GM04504 (cell line): ENCODE measurements at places on chromosomes 11 and 22.

DNA sequence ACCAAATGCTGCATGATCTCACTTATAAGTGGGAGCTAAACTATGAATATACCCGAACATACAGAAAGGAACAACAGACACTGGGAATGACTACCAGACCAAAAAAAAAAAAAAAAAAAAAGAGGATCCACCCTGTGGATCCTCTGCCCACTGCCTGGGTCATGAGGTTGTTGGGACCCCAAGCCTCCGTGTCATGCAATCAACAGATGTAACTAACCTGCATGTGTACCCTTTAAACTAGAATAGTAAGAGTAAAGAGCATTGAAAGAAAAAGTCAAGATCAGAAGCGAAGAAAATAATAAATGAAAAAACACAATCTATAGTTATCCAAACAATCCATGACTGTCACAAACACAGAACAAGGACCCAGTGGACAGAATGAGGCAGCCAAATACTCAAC is 109.5 kb upstream of the TOP3B start:
- no peak for DNase-seq

DNA sequence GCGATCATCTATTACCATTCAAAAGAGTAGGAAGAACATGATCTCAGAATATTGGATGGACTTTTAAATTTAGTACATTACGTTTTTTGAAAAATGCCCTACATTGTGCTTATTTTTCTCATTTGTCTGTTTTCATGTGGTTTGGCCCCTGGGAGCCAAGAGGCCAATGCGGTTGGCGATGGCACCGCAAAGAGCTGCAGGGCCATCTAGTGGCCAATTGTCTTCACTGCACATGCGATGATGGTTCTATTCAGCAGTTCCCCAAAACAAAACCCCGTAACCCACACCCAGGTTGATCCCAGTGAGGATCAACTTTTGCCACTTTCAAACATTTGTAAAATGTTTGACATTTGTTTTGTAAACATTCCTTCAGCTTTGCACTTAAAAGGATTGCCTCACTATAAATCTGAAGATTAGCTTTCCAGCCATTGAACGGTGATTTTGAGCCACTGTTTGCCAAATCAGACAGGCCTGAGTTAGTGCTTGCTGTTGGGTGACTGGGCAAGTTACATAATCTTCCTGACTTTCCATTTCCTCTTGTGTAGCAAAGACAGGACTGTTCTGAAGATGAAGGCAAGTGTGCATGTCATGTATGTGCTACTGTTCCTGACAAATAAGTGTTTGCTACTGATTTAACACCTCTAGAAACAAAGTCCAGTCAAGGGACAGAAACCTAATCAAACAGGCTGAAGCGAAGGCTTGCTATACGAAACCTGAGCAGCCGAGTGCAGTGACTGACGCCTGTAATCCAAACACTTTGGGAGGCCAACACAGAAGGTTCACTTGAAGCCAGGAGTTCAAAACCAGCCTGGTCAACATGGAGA is 29.2 kb upstream of the XBP1 start:
- DNase-seq, result peak; percentile 42

DNA sequence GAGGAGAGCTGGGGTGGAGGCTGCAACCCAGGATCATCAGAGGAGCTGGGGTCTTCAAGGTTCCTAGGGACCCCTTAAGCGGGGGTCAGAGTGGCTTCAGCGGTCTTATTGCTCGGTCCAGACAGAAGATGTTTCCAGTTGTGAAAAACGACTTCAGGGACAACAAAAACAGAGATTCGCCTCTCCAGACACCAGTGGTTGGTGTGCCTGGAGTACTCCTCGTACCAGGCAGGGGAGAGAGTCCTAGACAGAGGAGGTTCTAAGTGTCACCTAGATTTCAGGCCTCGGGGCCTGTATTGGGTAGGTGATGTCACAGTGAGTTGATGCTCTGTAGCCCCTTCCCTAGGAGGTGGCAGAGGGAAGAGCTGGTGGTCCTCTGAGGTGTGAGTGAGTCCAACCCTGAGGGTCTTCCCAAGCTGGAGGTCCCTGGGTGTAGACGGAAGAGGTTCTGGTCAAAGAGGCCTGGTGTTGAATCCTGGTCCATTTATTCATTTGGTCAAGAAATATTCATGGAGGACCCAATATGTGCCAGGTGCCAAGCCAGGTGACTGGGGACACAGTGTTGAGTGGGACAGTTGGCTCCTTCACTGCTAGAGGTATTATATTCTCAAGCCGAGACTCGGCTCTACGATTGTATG is 4.4 kb upstream of the IGLL5 start:
- no peak for DNase-seq

GRCh38 chr11:72354356-72355115 is 79.8 kb downstream of the CLPB start:
- DNase-seq, result no peak

GRCh38 chr11:92311616-92312449 is 87.2 kb downstream of the FAT3 start:
- no peak for DNase-seq

- no peak for DNase-seq
Observed at GRCh38 chr22:24716602-24717001, 57.9 kb downstream of the PIWIL3 start.

DNA sequence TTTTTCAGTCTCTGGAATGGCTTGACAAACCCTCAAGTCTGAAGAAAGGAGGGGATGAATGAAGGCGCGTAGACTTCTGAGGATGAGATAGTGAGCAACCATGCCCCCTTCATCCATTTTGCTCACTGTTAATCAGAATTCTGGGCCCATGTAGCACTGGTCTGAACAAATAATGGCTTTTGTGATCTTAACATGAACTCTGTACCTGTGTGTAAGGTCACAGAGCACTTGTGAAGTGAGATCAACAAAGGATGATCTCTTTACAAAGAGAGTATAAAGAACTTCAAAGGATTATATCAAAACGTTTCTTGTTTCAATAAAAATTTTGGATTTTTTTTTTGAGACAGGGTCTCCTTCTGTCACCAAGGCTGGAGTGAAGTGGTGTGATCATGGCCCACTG is 976.7 kb downstream of the OPCML start:
- DNase-seq, result no peak

DNA sequence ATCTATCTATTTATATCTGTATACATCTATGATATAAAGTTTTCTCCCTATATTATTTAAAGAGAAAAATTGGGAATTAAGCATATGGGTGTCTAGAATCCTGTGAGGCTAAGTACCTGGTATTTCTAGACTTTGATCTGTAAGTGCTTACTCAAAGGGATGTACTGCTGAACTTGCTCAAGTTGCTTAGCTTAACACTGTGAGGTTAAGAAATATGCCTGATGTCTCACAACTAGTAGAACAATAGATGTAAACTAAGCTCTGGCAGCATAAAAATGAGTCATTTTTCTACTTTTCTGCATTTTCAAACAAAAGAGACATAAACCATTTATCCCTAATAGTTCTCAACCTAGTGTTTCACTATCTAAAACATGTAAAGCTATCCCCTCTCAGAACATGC is 744.4 kb upstream of the ANO3 start:
- DNase-seq, result no peak

GRCh38 chr22:23122992-23123803 is 18.6 kb downstream of the RSPH14 start:
- no peak for DNase-seq

DNA sequence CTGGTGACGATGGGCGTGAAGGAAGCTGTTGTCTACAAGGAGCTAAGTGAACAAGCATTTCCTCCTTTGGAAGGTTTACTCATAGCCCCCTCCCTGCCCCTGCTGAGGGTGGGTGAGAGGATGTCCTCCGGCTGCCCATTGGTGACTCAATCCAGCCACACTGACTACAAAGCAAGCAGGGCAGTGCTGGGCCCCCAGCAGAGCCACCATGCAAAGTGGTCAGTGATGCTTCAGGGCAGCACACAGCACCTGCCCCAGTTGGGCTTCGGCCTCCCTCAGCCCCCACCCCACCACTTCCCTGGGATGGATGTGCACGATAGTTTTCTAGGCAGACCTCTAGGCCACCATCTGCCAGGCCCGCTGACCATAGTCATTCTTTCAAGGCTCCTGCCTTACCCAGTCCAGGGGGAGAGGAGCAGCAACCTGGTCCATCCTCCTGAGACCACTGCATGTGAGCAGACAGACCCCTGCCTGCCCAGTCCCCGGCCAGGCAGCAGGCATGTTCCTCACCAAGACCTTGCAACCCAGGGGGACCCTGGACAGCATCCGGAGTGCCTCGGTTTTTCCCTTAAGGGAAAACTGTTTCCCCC is 125.1 kb downstream of the BCR start:
- no peak for DNase-seq

DNA sequence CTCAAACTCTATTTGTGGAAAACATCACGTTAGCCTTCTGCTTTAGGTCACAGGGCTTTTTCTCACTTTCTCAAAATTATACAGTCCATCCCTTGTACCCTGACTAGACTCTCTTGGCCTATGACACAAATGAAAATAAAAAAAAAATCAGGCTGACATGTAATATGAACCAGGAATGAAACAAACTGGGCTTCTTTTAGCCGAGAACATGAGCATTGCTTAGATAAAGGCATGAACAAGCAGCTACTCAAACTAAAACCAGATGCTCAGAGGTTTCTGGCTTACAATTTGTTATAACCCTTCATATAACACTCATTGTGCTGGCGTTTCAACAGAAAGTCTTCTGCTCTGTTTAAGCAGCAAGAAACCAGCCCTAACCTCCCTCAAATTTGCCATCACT is 265.5 kb upstream of the NARS2 start:
- peak; percentile 24 for DNase-seq

GRCh38 chr22:48486558-48486957 is 1341.1 kb downstream of the BRD1 start:
- DNase-seq, result no peak

DNA sequence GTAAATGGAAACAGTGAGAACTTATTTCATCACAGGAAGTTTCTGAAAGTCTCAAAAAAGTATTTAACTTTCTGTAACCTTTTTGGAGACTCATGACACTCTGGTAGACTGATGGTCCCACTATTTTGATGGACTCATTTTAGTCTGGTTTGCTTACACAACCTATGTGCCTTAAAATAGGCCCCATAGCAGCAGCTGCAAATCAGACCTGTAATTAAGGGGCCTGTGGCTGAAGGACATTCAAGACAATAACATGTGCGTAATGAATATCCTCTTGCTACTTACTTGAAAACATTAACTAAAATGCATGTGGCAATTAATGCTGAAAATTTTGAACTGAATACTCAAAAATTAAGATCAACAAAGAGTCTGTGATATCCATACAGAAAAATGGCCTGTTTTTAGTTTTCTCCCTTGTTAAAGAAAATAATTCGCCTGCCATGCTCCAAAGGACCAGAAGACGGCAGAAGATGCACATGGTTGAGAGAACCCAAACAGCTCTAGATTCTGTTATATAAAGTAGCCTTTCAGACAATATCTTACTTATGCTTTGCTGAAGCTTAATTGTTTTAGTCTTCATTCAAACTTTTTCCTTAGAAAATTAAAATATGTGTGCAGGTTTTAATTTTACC is 568.5 kb downstream of the KCNA4 start:
- DNase-seq, result no peak

GRCh38 chr11:92758241-92758780 is 211.1 kb upstream of the MTNR1B start:
- DNase-seq, result no peak

GRCh38 chr11:8018484-8019313 is 31.6 kb downstream of the EIF3F start:
- peak; percentile 54 for DNase-seq

DNA sequence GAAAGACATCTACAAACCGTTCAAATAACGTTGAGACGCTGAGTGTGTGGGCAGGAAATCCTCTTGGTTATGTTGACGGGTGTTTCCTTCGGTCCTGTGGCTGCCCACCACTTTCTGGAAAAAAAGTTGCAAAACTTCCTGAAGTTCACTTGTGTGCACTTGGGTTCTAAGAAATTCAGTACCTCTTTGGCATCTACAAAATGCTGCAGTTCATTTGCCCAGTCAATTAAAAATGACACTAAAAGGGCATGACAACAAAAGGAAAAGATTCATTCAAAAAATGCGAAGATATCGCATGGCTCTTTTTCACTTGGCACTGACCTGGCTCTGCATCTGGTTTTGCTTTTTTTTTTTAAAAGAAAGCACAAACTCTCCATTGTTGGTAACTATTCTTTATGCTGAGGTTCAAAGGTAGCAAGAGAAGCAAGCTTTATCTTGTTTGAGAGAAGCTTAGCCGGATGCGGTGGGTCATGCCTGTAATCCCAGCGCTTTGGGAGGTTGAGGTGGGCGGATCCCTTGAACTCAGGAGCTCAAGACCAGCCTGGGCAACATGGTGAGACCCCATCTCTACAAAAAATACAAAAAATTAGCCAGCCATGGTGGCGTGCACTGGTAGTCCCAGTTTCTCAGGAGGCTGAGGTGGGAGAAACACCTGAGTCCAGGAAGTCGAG is 10.6 kb upstream of the XBP1 start:
- DNase-seq, result no peak

- DNase-seq, result peak; percentile 77
Observed at GRCh38 chr11:103947546-103947919, 88.9 kb upstream of the DDI1 start.

- DNase-seq, result no peak
Observed at GRCh38 chr22:39178206-39179111, 26.0 kb upstream of the CBX7 start.

- no peak for DNase-seq
Observed at GRCh38 chr11:11422411-11423128, 69.5 kb upstream of the CSNK2A3 start.

DNA sequence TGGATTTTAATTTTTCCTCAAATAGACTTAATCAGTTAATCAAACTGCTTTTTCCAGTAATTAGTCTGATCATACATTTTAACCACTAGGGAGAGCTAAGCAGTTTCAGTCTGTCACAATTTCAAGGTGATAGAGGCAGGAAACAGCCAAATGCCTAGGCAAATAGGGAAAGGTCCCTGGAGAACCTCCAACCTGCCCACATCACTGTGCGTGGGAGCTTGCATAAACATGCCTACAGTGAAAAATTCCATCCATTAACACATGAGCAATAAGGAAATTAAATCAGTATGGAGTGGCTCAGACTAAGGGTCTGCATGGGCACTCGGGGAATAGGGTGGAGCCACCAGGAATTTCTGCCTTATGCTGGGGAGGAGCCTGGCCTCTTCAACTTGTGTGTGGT is 74.6 kb downstream of the AASDHPPT start:
- no peak for DNase-seq

GRCh38 chr11:8296872-8297271 is 33.2 kb upstream of the LMO1 start:
- DNase-seq, result no peak

- DNase-seq, result no peak
Observed at GRCh38 chr22:48744283-48744641, 1083.4 kb downstream of the BRD1 start.

DNA sequence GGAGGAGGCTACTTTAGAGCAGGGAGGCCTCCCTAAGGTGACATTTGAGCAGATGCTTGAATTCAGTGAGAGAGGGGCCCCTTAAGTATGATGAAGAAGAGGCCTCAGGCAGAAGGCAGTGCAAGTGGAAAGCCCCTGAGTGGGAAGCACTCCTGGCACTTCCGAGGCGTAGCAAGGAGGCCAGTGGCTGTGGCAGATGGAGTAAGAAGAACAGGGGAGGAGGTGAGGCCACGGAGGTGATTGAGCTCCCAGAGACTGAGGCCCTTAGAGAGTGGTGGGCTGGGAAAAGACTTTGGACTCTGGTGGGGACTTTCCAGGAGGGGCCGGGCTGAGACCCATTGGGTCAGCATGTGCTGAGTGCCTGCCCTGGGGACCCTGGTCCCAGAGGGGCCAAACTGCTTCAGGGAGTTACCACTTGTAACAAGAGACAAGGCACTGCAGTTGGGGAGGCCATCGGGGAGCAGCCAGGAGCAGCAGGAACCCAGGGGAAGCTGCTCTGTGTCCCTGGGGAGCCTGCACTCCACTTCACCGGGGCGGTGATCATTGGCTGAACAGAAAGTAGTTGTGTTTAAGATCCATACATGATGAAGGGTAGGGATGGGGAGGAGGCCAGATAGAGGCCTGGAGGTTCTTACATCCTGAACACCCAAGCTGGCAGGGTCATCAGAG is 2.5 kb upstream of the CENPM start:
- DNase-seq, result no peak
